ENCODE measurements at places on chromosomes 6 and 20. TPM values are rescaled to one million over a fixed set of nuclear protein-coding genes. Genes with fewer than 3 reads are reported as not detected.

GRCh38 chr20:327186-328026 lies 2.1 kb downstream of the SOX12 start:
- H3K27me3 ChIP-seq: no peaks in the 10 kb centered on the region
- peak; percentile 83 for DNase-seq
- peaks cover 61% of the 10 kb centered on the region for H3K4me1 ChIP-seq
- H3K27ac ChIP-seq: peak overlapping the region; percentile 98
- no peaks in the 10 kb centered on the region for H3K36me3 ChIP-seq

GRCh38 chr6:8865451-8865850 lies 430.1 kb upstream of the SLC35B3 start:
- H3K27ac ChIP-seq: no peak overlapping the region
- H3K4me3 ChIP-seq: no peak overlapping the region
- no peaks in the 10 kb centered on the region for H3K27me3 ChIP-seq

DNA sequence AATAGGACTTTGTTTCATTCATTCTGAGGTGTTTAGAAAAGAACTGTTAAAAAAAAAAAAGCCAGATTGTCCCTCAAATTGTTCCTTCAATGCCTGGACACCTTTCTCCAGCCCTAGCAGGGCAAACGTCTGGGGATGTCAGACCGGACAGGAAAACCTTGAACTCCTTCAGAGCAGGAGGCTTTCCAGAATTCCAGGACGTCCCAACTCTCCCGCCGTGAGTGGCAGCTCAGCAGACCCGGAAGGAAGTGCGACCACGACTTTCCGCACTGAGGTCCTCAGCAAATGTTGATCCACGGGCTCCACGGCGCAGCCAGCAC lies 139.1 kb downstream of the DLL1 start:
- peak overlapping the region; percentile 28 for H3K4me3 ChIP-seq
- DNase-seq: no peak
- H3K36me3 ChIP-seq: no peaks in the 10 kb centered on the region
- peaks cover 47% of the 10 kb centered on the region for H3K4me1 ChIP-seq
- peak overlapping the region; percentile 83 for H3K27ac ChIP-seq
- H3K27me3 ChIP-seq: peaks cover 4% of the 10 kb centered on the region

Gene SLC35D3
- total RNA-seq: 0.08 TPM

Gene OXT
- total RNA-seq: not detected
